ENCODE measurements at places on chromosomes 2 and 18. TPM values are rescaled to one million over a fixed set of nuclear protein-coding genes. Genes with fewer than 3 reads are reported as not detected.

The CSRNP3 gene
- total RNA-seq, result 2.7 TPM

The EEF1B2 gene
- total RNA-seq, result 215 TPM

The PAX3 gene
- not detected for total RNA-seq

DNA sequence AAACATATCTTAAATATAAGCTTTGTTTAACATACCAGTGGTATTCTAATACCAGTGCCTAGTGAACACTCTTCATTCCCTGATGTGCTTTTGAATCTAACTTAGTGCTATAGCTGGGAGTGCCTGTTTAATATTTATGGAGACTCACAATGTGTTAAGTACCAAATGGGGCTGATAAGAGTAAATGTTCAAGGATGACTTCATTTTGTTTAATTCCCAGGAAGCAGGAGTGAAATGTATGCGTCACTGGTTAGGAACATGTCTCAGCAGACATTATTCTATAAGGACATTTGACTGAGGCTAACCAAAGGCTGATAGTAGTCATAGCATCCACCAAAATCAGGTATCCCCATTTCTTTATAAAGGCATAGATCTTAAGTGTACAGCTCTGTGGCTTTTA is 31.7 kb upstream of the LINC00305 start:
- H3K36me3 ChIP-seq, result no peaks in the 10 kb centered on the region
- H3K27me3 ChIP-seq, result no peaks in the 10 kb centered on the region
- H3K4me1 ChIP-seq, result no peaks in the 10 kb centered on the region
- no peak for DNase-seq

- no peaks in the 10 kb centered on the region for H3K4me1 ChIP-seq
- H3K27ac ChIP-seq, result no peak overlapping the region
- H3K27me3 ChIP-seq, result no peaks in the 10 kb centered on the region
- DNase-seq, result no peak
- no peaks in the 10 kb centered on the region for H3K36me3 ChIP-seq
Measured at GRCh38 chr2:74109551-74109950, 38.2 kb downstream of the BOLA3 start.

- no peaks in the 10 kb centered on the region for H3K27me3 ChIP-seq
- H3K4me1 ChIP-seq, result peaks cover 31% of the 10 kb centered on the region
- H3K4me3 ChIP-seq, result no peak overlapping the region
- no peak overlapping the region for H3K27ac ChIP-seq
Measured at GRCh38 chr2:196253116-196253480, 81.7 kb upstream of the STK17B start.

- H3K27me3 ChIP-seq, result no peaks in the 10 kb centered on the region
- H3K36me3 ChIP-seq, result no peaks in the 10 kb centered on the region
- no peak for DNase-seq
- no peaks in the 10 kb centered on the region for H3K4me1 ChIP-seq
- no peak overlapping the region for H3K4me3 ChIP-seq
Measured at GRCh38 chr2:196971574-196972279, 45.2 kb upstream of the PGAP1 start.

GRCh38 chr18:69557282-69557681 is 156.6 kb downstream of the DOK6 start:
- H3K27me3 ChIP-seq, result no peaks in the 10 kb centered on the region
- no peak overlapping the region for H3K4me3 ChIP-seq
- no peaks in the 10 kb centered on the region for H3K36me3 ChIP-seq

DNA sequence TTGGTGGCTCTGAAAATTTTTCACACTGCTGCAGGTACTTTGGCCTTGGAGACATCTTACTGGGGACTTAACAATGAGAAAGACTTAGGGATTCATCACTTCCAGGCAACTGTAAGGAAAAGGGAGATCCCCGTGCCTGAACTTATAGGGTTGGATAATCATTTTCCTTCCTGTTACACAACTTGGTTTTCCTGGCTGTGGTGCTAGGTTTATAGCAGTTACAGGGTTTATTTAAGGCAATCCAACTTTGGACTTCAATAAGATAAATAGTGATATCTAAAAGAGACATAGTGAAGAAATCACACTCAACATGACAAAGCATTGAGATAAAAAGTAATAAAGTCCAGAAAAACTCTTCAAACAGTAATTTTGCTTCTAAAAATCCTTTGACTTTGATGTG is 70.2 kb upstream of the RAPH1 start:
- no peak overlapping the region for H3K27ac ChIP-seq
- peaks cover 3% of the 10 kb centered on the region for H3K4me1 ChIP-seq
- DNase-seq, result no peak
- H3K36me3 ChIP-seq, result no peaks in the 10 kb centered on the region
- H3K4me3 ChIP-seq, result no peak overlapping the region
- H3K27me3 ChIP-seq, result no peaks in the 10 kb centered on the region

- H3K4me3 ChIP-seq, result no peak overlapping the region
- no peak for DNase-seq
- H3K4me1 ChIP-seq, result no peaks in the 10 kb centered on the region
- no peaks in the 10 kb centered on the region for H3K36me3 ChIP-seq
- no peak overlapping the region for H3K27ac ChIP-seq
- H3K27me3 ChIP-seq, result no peaks in the 10 kb centered on the region
Measured at GRCh38 chr2:223805008-223805407, 32.4 kb downstream of the AP1S3 start.

DNA sequence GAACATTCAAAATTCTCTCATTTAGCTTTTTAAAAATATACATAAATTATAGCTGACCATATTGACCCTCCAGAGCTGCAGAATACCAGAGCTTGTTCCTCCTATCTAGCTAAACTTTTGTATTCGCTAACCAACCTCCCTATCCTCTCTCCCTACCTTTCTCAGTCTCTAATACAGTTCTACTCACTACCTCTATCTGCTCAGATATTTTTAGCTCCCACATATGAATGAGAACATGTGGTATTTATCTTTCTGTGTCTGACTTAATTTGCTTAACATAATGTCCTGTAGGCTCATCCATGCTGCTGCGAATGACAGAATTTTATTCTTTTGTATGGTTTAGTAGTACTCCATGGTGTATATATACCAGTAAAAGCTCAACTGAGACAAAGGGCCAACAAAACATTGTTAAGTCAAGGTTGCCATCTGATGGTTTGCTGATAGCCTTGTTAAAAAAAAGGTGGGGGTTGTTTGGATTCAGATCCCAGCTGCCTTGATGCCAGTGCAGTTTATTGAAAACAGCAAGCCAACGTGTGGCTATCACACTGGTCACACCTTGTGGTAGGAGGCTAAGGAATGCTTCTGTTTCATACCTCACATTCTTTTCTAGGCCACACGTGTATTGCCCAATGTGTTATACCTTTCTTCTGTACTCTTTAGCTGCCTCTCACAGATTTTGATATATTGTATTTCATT is 101.5 kb downstream of the VWA3B start:
- H3K4me1 ChIP-seq, result peaks cover 11% of the 10 kb centered on the region
- no peaks in the 10 kb centered on the region for H3K27me3 ChIP-seq
- no peaks in the 10 kb centered on the region for H3K36me3 ChIP-seq

DNA sequence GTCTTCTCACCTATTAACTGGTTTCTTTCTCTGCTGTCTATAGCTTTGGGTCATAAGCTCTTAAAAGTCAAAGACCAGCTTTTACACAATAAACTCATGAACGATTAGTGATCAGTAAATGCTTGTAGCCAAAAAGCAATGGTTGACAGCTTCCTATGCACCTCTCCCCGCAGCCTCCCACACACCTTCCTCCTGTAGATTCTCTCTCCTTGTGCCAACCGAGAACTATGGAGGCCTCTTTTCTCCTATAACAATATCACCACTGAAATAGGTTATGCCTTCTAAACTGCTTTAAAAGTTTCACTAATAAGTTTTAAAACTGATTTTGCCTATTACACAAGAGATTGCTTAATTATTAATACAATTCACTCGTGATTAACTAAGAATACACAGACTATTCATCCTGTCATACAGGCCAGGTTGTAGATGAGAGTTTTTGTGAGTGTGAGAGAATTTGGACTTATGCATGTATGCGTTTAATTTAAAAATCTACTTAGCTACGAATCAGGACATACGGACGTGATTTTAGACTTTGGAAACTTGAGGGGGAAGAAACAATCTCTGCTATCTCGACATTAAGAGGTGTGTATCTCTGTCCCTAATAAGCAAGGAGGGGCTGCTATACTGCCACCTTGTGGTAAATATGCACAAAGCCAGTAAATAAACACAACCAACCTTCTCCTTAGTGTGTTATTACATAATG is 229.1 kb upstream of the RBBP8 start:
- H3K4me3 ChIP-seq, result no peak overlapping the region
- no peaks in the 10 kb centered on the region for H3K27me3 ChIP-seq
- no peaks in the 10 kb centered on the region for H3K36me3 ChIP-seq
- no peak overlapping the region for H3K27ac ChIP-seq
- no peak for DNase-seq

DNA sequence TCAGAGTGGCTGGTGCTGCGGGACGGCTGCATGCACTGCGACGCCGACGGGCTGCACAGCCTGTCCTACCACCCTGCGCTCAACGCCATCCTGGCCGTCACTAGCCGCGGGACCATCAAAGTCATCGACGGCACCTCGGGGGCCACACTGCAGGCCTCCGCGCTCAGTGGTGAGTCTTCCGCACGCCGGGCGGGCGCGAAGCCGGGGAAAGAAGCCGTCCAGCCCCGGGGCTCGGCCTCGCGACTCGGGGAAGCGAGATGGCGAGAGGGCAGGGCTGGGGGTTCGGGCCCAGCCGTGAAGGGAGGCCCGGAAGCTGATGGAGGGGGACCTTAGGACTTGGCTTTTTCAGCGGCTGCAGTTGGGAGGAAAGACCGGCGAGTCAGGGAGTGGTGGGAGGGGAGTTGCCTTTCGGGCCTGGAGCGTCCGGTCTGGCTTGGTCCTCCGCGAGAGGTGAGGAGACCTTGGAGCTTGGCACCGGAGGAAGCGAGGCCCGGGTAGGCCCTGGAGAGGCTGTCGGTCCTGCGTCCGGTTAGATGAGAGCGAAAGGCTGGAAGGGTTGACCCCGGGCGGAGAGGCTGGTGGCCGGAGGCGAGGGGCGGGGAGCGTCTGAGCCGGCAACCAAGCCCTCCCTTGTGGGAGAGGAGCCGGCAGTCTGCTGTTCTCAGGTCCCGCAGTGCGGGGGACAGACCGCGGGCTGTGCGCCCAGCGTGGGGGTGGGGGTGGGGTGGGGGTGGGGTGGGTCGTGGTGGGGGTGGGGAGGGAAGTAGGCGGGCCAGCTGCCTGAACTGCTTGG is 691 bp downstream of the BIRC6 start:
- no peaks in the 10 kb centered on the region for H3K36me3 ChIP-seq
- DNase-seq, result peak; percentile 6
- peak overlapping the region; percentile 99 for H3K4me3 ChIP-seq
- peak overlapping the region; percentile 98 for H3K27ac ChIP-seq

DNA sequence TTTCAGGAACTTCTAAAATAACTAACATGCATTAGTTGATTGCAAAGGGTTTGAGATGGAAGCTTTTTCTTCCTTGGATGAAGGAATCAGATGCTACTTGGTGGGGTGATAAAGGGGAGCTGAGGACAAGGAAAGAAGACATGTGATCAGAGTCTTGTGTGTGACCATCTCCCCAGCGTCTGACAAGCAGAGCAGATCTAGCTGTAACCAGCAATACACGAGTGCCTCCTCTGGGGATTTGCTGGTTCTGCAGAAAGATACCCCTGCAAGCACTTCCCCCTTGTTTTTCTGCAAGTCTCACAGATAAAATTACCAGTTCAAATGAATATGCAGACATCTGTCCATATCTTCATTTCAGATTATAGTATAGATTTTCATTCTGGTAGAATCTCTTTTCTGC is 2.7 kb downstream of the CDH7 start:
- no peaks in the 10 kb centered on the region for H3K27me3 ChIP-seq
- H3K36me3 ChIP-seq, result no peaks in the 10 kb centered on the region
- no peak overlapping the region for H3K27ac ChIP-seq
- no peaks in the 10 kb centered on the region for H3K4me1 ChIP-seq
- no peak overlapping the region for H3K4me3 ChIP-seq
- no peak for DNase-seq
